Cortex of kidney (tissue), 1 donor: ENCODE measurements at places on chromosomes 3 and 15.

- DNase-seq: no peak
Observed at GRCh38 chr15:78311292-78311691, 11.9 kb upstream of the SKIC8 start.

DNA sequence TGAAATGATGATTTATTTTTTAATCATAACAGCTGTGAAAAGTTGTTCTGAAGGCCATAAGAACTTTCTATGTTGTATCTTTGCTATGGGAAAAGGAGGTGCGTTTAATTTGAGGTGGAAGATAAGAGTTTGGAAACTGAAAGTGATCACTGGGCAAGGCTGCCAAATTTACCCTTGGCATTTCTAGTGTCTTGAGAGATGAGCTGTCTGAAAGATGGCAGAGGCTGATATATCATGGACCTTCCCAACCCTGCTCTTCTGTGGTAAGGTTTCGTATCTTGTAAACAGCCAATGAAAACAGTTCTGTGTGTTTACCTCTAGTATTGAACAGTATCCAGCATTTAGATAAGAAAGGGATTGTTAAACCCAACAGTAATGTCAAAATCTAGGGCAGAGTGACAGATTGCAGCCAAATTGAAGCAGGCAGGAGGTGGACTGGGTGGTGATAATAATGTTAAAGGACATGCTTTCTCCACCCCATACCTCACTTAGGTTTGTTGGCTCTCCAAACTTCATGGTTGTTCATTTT, 15.8 kb upstream of the NFKBIZ start:
- no peak for DNase-seq

- no peak for DNase-seq
Observed at GRCh38 chr15:66703540-66703941, 1.5 kb downstream of the SMAD6 start.

- DNase-seq: no peak
Observed at GRCh38 chr3:4950351-4950784, 28.9 kb upstream of the BHLHE40 start.

DNA sequence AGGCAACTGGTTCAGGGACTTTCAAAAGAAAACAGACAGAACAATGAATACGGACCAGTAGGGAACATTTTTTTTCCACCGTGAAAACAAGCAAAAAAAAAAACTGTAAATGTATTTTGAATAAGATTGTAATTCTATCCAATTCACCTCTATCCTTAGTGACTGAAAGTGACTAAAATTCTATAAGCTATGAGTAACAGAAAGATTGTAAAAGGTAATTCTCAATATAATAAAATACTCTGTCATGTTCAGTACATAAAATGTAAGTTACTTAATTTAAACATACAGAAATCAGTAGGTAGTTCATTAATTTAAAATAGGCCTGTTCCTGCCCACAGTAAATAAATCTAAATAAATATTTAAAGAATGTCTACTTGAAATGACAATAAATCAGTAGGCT, 368.2 kb upstream of the ARHGEF26 start:
- DNase-seq: no peak

- no peak for DNase-seq
Observed at GRCh38 chr3:55519019-55519418, 31.9 kb upstream of the WNT5A start.

DNA sequence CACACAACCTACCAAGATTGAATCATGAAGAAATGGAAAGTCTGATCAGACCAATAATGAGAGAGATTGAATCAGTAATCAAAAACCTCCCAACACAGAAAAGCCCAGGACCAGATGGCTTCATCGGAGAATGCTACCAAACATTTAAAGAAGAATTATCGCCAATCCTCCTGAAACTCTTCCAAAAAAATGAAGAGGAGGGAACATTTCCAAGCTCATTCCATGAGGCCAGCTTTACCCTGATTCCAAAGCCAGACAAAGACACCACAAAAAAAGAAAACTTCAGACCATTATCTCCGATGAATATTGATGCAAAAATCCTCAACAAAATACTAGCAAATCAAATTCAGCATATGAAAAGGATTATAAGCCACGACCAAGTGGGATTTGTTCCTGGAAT, 94.1 kb downstream of the SENP2 start:
- no peak for DNase-seq

- DNase-seq: no peak
Observed at GRCh38 chr3:43128464-43128863, 22.6 kb upstream of the POMGNT2 start.

DNA sequence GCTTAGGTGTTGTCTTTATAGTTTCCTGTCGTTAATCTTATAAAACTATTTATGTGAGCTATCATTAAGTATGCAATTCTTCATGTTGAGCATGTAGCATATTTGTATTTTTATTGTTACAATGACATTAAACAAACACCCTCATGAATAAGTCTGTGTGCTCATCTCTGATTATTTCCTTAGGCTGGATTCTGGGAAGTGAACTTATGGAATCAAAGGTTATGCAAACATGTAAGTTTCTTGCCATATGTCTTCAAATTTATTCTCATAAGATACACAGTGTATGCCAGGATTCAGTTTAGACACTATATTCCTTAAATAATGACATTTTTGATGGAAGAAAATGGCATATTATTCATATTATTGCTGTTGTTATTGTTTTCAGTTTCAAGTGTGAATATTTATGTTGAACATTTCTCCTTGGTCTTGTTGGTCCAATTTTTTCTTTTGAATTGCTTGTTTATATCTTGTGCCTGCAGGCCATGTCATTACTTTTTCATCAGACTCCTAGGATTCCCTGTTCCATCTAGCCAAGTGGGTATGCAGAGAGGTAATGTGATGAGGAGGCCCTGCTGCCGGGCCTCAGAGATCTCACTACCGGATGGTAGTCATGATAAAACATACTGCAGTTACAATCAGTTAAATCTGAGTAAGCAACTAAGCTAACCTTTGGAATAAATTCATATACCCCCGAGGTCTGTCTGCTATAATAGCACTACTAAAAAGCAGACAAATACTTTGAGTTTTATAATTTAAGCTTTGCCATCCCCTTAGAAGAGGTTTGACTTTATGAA, 684.3 kb upstream of the SGO1 start:
- DNase-seq: no peak
